Activated naive CD4-positive, alpha-beta T cell treated with Interleukin-2 at 50 U/mL for 16 hours (primary cell): ENCODE measurements at places on chromosomes 4 and X.

GRCh38 chrX:41095174-41095573, 9.9 kb downstream of the USP9X start:
- DNase-seq: no peak

GRCh38 chrX:48924270-48924669, 5.4 kb upstream of the PIM2 start:
- DNase-seq: no peak

- no peak for DNase-seq
These were observed 143.4 kb downstream of the CENPC start for GRCh38 chr4:67401902-67402301.

- no peak for DNase-seq
These were observed 178.4 kb downstream of the ATOH1 start for GRCh38 chr4:94006932-94007331.

GRCh38 chr4:148632476-148632875, 190.3 kb upstream of the NR3C2 start:
- no peak for DNase-seq

DNA sequence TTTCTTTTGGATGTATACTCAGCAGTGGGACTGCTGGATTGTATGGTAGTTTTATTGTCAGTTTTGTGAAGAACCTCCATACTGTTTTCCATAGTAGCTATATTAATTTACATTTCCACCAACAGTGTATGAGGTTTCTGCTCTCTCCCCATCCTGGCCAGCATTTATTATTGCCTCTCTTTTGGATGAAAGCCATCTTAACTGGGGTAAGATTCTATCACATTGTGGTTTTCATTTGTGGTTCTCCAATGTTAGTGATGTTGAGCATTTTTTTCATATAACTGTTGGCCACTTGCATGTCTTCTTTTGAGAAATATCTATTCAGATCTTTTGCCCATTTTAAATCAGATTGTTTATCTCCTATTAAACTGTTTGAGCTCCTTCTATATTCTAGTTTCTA, 27.6 kb downstream of the QRFPR start:
- no peak for DNase-seq

DNA sequence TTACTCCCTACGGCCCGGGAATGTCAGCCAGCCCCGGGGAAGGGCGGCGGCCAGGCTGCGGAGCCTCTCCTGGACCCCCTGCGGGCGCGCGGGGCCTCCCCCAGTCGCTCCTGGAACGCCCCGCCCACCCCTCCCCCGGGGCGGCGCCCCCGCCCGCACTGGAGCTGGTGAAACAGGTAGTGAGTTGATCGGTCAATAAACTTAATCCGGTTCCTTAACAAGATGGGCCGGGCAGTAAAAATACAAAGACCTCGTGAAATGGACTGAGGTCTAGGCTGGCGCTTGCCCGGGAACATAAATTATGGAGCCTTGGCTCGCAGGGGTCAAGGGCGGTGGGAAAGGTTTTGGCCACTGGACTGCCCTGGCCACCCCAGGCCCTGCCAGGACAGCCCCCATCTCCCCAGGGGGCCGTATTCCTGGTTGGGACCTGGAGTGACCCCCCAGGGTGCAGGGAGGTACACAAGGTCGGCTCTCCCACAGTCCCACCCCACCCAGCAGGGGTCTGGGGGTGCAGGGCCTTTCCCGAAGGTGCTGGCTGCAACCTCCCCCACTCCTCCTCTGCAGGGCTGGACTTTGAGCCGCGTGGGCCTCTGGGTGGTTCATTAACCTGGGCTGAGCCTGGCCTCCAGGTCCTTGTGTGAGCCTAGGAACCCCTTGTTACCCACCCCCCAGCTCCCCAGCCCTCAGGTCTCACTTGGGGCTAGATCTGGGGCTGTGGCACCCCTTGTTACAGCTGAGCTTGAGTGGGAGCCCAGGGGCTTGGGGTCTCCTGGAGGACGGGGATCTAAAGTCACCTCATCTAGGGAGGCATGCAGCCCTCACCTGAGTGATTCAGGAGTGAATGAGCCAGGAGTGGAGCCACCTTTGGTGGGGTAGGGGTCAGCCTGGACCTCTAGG, 2.5 kb downstream of the FGFR3 start:
- no peak for DNase-seq

DNA sequence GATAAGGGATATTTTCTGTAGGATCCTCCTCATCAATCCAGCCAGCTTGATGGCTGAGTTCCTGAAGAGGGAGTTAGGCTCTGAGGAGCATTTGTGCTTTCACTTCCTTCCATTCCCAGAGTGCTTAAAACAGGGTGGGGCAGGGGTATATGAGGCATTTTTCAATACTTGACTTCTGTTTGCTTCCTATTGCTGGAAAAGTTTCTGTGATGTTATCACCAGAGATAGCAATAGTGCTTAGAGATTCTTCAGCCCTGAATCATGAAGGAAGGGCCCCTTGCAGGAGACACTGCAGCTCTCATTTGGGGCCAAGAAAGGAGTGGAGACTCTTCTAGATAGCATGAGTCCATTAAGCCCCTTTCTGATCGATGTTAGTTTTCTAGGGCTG, 166.7 kb upstream of the RPS6KA3 start:
- no peak for DNase-seq

GRCh38 chrX:46279925-46280313, 265.3 kb downstream of the ZNF674 start:
- DNase-seq: no peak

DNA sequence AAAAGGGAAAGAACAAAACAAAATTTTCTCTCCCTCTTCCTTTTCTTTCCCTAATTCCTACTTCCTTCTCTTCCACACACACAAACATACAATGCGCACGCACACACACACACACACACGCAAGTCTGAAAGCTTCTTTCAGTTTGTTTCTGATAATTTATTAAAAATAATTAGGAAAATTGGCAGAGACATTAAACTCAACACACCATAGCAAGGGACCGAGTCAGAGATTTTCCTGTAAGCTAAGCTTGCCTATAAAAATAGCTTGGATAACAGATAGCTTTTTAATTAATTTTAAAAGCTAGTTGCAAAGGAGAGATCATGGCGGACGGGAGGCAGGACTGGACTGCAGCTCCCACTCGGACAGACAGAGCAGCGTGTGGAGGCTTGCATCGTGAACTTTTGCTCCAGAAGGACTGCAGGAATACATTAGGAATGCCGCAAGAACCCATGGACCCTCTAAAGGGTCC, 92.6 kb upstream of the MAPK10 start:
- no peak for DNase-seq

DNA sequence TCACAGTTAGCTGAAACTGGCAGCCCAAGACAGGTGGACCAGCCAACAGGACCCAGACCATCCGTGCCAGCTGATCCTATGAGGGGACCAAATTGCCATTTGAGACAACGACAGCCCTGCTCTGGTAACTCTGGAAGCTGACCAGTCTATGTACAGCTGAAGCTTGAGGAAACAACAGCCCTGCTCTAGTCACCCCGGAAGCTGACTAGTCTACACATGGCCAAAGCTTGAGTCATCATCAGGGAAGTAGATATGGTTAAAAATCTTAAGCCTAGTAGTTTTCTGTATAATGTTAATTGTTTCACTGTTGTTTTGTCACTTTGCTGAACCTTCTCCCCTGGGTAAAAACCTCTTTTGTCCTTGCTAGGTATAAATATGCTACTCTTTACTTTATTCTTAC, 905.4 kb upstream of the NDST4 start:
- DNase-seq: no peak

DNA sequence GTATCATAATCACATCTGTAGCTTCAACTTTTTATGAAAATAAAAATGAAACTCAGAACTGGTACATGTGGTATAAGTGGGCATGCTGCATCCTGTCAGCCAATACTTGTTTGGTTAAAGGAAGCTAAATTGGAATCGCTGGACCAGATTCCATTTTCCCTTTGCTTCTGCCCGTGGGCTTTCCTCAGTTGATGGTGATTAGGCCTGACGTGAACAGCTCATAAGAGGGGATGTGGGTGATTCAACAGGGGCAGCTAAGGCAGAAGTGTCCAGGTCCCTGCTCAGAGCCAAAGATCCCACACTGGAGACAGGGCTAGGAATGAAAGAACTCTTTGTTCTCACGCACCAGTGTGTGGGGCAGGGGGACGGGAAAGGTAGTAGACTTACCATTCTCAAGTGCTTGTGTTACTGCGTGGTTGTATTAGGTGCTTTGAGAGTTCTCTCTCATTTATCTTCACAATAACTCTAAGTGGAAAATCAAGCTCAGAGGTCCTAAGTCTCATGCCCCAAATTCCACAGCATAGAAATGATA, 63.2 kb upstream of the GUCY1A1 start:
- DNase-seq: no peak

DNA sequence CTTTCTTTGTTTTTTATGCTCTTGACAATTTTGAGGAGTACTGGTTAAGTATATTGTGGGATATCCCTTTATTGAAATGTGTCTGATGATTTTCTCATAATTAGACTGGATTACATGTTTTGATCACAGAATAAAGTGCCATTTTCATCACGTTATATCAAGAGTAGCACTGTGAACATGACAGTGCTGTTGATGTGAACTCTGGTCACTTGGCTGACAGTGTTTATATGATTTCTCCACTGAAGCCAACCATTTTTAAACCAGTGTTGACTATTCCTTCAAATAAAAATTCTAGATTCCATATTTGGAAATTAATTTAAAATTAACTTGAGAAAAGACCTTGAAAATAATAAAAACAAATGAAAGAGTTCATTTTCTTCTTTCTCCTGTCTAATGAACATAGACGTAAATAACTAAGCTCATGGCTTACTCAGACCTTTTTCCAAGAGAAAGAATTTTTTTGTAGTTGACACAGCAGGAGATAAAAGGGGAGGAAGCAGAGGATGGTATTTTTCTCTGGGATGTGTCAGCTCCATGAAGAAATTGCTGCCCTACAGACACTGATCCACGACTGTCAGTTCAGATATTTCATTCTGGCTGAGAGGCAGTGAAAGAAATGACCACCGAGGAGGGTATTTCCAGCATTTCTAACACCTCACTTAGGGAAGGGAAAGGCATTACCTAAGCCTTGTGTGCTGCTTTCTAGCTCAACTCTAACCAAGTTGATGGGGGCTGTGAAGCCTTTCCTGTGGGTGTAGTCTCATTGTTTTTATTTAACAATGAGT, 150.9 kb upstream of the ANK2 start:
- no peak for DNase-seq

GRCh38 chr4:111070390-111070789, 447.5 kb upstream of the PITX2 start:
- no peak for DNase-seq

DNA sequence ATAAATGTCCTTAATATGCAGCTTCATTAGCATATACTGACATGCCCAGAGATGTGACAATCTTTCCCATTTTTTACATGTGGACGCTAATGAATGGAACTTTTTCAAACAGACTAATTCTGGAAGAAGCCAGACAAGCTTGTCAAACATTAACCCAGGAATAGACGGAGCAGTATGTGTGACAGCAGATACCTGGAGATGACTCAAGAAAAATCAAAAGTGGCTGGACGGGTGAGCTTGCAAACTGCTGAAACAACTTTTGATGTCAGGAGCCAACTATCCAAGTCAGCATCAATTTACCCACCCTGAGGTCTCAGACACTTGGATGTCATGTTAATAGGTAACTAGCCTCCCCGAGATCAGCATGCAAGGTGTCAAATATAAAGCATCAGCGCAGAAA, 183.0 kb downstream of the PACRGL start:
- no peak for DNase-seq

DNA sequence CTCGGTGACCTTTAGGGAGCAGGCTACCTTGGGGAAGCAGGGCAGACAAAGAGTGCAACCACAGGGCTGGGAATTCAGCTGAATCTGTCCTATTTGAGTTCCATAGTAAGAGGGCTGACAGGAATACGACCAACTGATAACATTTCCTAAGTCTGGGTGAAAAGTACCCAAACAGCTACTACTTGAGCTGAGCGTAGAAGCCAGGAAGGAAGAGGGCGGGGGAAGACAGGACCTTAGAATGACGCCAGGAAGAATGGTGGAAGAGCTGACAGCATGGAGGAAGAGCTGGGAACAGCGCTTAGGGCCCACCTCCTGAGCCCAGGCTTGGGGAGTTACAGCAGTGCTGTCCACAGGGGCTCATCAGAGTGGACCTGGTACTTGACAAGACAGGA, 14.4 kb downstream of the MECP2 start:
- DNase-seq: no peak

DNA sequence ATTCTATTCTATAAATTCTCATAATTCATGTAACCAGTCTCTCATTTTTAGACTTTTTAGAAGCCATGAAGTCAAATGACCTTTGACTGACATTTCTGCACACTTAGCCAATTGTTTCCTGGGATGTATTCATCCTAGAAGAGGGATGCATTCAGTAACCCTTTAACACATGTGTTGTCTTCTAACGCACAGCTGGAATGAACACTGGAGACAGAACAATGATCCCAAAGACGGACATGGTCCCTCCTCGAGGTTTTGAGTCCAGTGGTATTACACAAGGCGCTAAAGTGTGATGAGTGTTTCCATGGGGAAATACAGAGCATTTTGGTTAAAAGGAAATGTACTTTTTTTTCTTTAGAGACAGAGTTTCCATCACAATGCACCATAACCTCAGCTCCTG, 39.8 kb upstream of the CLDN24 start:
- DNase-seq: no peak

GRCh38 chr4:89506866-89507491, 199.4 kb upstream of the GPRIN3 start:
- DNase-seq: no peak

- no peak for DNase-seq
These were observed 68.2 kb downstream of the SLC2A9 start for GRCh38 chr4:9953089-9953488.

- no peak for DNase-seq
These were observed 7.7 kb downstream of the LSM6 start for GRCh38 chr4:146183209-146183608.

DNA sequence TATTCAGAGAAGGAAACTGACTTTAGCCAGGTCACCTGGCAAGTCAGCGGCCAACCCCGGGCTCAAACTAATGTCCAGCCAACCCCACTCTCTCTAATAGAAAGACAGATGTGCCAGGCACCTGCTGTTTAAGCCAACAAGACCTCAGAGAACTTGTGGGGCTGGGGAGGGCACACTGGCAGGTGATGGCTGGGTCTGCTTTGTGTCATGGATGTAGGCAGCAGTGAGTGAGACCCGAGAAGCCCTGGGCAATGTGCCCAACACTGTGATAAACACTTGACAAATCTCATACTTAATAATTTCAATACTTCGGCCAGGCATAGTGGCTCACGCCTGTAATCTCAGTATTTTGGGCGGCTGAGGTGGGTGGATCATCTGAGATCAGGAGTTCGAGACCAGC, 9.0 kb upstream of the CD99L2 start:
- DNase-seq: no peak

- DNase-seq: no peak
These were observed 583.4 kb downstream of the TRAM1L1 start for GRCh38 chr4:116501954-116502353.

DNA sequence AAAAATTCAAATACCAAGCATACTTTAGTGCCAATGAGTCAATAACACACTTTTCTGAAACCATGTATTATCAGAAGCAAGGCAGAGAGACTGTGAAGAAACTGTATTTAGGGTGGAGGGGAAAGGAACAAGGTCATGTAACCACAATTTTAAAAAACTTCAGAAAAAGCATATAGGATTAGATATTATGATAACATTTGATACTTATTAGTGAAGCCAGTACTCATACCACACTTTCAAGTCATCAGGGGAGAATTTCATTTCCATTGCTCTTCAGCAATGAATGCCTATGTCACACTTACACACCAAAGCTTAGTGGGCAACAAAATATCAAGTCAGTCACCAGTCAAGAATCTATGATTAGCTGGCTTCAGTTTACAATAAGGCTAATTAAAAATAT, 602.2 kb downstream of the IL15 start:
- DNase-seq: no peak
